Urothelium cell line (cell line): ENCODE measurements at places on chromosomes 2 and 18.

- DNase-seq = no peak
Observed at GRCh38 chr18:23220355-23220754, 85.1 kb downstream of the CABLES1 start.

- DNase-seq = peak; percentile 84
Observed at GRCh38 chr2:220891405-220891804, 680.7 kb downstream of the EPHA4 start.

DNA sequence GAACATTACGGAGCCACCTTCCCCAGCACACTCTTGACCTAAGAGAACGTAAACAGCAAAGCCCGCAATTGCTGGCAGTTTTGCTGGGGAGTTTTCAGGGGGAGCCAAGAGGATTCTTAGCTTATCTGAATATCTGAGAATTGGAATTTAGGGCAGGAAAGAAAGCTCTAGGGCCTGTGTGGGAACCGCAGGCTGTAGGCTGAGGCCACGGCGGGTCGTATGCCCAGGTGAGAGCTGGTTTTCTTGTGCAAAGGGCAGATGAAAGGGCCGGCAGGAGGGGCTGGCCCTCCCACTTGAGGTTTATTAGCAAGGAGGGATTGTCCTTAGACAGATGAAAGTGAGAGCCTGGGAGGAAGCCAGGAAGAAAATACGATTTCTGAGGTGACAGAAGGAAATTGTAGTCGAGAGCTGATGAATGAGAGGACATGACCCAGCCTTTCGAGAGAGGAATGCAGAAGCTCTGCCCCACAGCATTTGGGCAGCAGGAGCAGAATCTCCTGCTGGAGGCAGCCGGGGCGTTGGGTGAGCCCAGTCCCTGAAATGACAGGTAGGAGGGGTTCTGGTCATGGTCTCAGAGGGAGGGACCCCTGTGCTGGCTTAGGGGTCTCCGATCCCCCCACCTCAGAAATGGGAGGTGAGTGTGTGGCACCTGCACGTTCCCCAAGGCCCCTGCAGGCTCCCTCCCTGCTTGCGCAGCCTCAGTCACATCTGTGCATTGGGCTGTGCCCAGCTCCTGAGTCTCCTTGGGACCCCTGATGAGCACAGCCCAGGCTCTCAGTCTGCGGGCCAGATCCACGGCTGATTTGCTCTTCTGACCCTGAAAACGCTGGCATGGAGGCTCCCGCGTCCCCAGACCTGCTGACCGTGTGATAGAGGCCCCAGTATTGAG lies 61.1 kb downstream of the CABLES1 start:
- peak; percentile 13 for DNase-seq

- no peak for DNase-seq
Observed at GRCh38 chr2:168685600-168686451, 116.6 kb upstream of the NOSTRIN start.

DNA sequence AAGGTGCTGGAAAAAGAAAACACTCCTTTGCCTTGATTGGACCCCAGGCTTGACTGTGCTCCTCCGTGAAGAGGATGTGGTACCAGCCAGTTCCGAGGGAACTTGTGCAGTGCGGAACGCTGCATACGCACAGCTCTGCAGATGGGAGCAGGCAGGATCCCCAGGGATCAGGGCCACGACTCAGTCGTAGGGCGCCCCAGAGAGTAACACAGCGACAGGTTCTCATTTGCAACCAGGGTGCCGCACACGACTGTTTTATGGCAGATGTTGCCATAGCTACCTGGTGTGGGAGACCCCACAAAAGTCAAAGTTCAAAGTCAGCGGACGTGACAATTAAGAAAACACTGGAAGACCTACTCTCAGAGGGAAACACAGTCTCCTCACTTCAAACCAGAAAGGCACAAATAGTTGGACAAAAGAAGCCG lies 779 bp downstream of the MALL start:
- no peak for DNase-seq
